ENCODE measurements at places on chromosomes 3 and 15. TPM values are rescaled to one million over a fixed set of nuclear protein-coding genes. Genes with fewer than 3 reads are reported as not detected.

DNA sequence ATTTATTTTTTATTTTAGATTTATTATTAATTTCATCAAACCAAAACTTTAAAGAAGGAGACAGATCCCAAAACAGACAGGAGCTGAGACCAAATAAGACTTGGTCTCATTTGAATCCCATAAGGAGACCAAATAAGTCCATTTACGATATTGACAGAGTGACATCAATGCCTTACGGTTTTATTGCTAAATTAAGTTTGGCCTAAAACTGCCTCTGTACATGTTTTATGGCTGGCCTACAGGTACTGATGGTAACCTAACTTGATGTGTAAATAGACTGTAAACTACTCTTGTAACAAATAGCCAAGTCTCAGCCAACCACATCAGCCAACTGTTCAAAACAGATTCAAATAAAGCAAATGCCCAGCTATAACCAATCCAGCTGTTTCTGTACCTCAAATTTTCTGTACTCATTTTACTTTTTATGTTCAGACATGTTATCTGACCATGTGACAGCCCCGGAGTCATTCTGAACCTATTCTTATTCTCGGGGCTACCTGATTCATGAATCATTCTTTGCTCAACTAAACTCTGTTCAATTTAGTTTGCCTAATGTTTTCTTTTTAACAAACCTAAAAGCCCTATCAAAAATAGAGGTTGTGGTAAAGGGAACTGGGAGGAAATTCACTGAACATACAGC is 89.4 kb upstream of the CDAN1 start:
- no peak for DNase-seq

DNA sequence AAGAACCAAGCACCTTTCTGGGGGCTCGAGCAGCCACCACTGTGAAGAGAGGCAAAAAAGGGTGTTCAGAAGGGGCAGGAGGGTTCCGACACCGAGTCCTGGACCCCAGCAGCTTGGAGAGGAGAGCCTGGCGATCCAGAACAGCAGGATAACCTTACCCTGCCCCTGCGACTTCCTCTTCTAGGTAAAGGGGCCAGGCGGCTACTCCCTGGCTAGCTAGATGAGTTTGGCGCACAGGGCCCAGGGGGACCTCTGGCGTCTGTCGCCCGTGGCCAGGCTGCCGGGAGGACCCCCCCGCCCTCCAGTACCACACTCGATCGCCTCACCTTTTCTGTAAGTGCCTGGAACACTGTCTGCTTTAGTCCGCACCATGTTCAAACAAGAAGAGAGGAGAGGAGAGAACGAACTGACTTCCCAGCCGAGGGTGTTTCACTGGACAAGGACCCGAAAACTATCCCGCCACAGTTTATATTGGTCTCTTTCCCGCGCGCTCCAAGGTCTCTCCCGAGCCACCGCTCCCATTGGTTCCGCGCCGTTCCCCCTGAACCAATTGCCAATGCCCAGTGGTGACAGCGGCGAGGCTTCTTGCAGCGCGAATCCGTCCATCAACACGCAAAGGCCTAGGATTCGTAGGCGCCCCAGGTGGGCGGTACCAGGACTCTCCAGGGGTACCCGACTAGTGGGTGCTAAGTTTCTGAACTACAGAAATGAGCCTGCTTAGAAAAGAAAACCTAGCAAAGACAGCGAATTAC is at the start of gene PCLAF:
Gene PCLAF, minus strand, starts transcription at position 442 of the 752 bp plus-strand sequence. Its CDS starts 70 bp downstream, at position 372.
- DNase-seq, result peak; percentile 90

DNA sequence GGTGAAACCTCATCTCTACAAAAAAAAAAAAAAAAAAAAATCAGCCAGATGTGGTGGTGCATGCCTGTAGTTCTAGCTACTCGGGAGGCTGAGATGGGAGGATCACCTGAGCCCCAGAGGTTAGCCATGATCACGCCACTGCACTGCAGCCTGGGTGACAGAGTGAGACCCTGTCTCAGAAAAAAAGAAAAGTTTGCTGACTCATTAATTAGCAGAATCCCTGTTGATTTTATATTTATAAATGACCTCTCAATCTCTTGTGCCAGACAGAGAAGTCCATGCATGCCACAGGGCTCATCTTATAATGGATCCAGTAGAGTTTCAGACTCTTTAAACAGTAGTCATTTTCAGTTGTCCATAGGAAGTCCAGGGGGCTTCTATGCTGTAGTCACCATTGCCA is 32.9 kb downstream of the ABHD6 start:
- no peak for DNase-seq

DNA sequence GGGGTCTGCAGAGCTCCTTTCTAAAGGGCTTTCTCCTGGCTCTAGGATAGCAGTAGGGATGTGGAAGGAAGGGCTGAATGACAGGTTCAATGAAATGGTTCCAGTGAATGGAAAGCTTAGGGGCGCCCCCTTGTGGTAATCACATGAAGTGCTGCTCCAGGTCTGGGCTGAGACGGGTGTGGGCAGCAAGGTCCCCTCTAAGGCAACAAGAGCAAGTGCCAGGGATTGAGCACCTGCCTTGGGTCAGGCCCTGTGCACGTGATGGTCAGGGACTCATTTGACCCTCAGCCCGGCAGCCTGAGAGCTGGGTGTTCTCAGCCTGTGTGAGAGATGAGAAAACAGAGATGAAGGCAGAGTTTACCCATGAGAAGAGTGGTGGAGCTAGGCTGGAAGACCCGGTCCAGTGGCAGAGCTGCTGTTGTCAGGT is 12.1 kb upstream of the CX3CR1 start:
- DNase-seq, result peak; percentile 90

LHFPL4 gene
- total RNA-seq, result 0.28 TPM

DNA sequence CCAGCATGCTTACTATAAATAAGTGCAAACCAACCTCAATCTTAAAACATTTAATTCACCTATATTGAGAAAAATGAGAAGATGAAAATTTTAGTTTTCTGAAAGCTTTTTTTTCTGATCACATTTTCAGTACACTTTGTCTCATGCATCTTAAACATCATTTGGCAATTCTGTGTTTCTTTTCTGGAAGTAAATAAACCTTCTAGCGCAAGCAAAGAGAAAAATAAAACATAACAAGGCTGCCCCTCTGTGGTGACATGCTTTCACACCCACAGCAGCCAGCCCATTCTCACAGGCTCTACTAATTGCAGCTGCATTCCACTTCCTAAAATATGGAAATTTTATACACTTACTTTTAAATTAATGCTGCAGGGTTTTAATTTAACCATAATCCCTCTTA is 90.1 kb downstream of the NEK10 start:
- DNase-seq, result peak; percentile 49

GRCh38 chr15:29518442-29518841 is 248.8 kb upstream of the NSMCE3 start:
- no peak for DNase-seq

GRCh38 chr15:70121624-70122302 is 24.0 kb upstream of the TLE3 start:
- DNase-seq, result peak; percentile 89

- no peak for DNase-seq
These were observed 79.0 kb upstream of the VGLL3 start for GRCh38 chr3:87069971-87070370.

- no peak for DNase-seq
These were observed 78.2 kb downstream of the LINGO1 start for GRCh38 chr15:77554306-77555080.

KCNAB1 gene
- 0.23 TPM for total RNA-seq

DNA sequence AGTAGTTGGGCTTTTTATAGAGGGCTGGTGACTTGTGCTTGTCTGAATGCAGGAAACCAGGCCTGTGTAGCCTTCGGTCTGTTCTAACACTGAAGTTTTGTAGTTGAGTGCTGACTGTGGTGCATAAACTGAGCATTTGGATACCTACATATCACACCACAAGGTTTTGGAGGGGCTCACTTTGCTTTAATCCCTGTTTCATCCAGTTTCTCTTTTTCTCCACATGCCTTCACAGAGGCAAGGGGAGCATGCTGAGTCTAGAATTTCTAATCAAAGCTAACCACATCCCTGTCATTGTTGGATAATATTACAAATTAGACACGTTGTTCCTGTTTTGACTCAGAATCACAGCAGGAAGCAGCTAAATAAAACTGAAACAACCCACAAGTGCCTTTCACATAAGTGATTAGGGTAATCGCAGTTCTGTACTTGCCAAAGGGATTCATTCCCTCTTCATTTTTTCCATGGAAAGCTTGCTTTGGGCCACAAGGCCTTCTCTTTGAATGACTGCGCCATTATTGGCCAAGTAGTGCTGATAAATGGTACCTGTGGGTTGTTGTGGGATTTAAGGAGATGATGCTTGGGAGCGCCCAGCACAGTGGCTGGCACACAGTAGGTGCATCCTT is 48.9 kb downstream of the TGFBR2 start:
- DNase-seq, result no peak

DNA sequence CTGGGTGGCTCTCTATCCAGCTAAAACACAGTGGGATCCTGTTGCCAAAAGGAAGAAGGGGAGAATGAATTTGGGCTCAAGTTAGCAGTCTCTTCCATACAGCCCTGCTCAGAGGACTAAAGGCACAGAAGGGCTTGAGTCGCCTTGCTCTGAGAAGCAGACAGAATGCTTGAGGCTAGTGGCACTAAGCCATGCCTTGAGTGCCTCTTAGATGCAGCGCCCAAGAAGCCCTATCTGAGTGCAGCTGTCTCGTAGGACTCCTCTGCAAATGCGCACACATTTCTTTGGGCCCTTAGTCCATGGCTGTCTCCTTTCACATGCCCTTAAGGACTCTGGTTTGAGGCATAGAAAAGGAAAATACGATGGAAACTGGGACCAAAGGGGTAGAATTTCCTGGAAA is 211.3 kb upstream of the CHRM5 start:
- no peak for DNase-seq

DNA sequence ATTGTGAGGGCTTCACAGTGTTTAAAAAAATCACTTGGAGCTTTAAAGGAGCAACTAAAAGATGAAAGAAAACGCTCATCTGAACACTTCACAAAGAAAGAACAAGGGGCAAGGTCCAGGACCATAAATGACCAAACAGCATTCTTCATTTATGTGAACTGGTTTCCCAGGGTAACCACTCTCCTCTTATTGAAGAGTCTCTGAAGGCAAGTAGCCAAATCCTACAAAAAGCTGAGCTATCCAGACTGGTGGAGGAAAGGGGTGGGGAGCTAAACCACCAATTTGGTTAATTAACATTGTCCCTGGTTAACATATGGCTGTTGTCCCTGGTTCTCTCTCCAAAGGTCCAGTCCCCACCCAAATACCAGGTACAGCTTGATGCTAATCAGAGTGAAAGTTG is 58.1 kb downstream of the OSBPL10 start:
- DNase-seq, result no peak

SLC26A6 gene
- 8.4 TPM for total RNA-seq

DNA sequence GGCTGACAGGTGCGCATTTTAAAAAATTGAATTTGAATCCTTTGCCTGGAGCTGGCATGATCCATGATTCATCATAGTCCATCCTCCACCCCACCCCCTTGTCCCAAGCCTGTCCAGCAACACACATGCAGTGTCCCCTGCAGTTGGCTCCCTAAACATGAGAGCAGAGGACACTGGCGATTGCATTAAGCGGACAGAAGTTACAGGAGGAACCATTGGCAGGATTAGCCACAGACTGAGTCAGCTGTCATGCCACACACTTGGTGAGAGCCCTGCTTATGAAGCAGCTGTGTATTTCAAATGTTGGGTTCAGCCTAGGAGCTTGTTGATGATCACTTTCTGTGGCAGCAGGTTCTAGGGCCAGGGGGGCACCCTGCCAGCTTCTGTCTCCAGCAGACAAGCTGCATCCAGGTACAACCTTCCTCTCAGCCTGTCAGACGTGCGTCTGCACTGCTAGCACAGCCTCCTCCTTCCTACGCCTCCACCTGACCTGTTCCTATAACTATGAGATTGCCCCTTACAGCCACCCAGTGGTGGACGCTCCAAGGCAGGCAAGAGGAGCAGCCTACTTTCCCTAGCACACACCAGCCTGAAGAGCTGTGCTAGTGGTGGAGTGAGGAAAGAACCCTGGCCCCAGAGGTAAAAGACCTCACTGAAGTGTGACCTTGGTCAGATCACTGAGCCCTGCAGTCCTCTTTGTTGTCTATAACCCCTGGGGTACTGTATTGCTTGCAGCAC is 121.9 kb downstream of the SLCO3A1 start:
- DNase-seq, result no peak

CMTM8 gene
- 17.1 TPM for total RNA-seq

- DNase-seq, result no peak
These were observed 70.2 kb downstream of the MYRIP start for GRCh38 chr3:39879581-39879980.

- DNase-seq, result no peak
These were observed 392.5 kb upstream of the CADM2 start for GRCh38 chr3:84566256-84566655.

SYNPR gene
- not detected for total RNA-seq

MAN2C1 gene
- 96.1 TPM for total RNA-seq

- no peak for DNase-seq
These were observed 80.2 kb downstream of the ABI3BP start for GRCh38 chr3:100912976-100913545.

- no peak for DNase-seq
These were observed 89.2 kb downstream of the CORO2B start for GRCh38 chr15:68667800-68668625.

DNA sequence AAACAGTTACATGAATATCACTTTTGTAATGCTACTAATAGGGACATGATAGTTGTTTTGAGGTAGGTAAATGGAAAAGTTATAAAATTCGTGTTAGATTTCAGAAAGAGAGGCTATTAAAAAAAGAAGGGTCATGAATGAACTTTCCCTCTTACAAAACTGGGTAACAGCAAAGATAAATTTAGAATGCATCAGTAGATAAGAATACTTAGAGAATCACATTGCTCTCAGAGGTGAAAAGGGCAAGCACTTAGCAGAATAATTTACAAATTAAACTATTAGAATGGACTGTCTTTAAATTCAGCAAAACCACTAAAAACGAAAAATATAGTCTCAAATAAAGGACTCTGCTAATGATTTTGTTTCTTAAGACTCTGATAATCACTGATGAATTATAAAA is 167.2 kb downstream of the PLD1 start:
- DNase-seq, result no peak

ALDH1L1 gene
- total RNA-seq, result 492 TPM

DNA sequence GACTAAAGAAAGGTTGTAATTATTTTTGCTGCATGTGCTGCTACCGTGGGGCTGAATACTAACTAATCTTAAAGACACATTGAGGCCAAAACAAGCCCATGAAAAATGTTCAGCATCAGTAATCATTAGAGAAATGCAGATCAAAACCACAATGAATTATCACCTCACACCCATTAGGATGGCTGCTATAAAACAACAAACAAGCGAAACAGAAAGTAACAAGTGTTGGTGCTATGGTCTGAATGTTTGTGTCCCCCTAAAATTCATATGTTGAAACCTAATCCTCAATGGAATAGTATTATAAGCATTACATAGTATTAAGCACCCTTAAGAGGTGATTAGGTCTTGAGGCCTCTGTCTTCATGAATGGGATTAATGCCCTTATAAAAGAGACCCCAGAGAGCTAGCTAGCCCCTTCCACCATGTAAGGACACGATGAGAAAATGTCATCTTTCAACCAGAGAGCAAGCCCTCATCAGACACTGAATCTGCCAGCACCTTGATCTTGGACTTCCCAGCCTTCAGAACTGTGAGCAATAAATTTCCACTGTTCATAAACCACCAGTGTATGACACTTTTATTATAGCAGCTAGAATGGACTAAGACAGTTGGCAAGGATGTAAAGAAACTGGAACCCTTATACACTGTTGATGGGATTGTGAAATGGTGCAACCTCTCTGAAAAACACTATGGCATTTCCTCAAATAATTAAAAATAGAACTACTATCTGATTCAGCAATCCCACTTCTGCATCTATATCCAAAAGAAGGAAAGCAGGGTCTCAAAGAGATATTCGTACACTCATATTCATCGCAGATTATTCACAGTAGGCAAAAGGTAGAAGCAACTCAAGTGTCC is 76.1 kb downstream of the REC114 start:
- DNase-seq, result no peak

- DNase-seq, result no peak
These were observed 426.5 kb upstream of the KCNMB2 start for GRCh38 chr3:178109691-178110090.

Measured in left lobe of liver (tissue), 2 donors.